ENCODE measurements at places on chromosomes 12 and 14.

- no peak for DNase-seq
Measured at GRCh38 chr12:110862329-110862728, 15.5 kb downstream of the CCDC63 start.

DNA sequence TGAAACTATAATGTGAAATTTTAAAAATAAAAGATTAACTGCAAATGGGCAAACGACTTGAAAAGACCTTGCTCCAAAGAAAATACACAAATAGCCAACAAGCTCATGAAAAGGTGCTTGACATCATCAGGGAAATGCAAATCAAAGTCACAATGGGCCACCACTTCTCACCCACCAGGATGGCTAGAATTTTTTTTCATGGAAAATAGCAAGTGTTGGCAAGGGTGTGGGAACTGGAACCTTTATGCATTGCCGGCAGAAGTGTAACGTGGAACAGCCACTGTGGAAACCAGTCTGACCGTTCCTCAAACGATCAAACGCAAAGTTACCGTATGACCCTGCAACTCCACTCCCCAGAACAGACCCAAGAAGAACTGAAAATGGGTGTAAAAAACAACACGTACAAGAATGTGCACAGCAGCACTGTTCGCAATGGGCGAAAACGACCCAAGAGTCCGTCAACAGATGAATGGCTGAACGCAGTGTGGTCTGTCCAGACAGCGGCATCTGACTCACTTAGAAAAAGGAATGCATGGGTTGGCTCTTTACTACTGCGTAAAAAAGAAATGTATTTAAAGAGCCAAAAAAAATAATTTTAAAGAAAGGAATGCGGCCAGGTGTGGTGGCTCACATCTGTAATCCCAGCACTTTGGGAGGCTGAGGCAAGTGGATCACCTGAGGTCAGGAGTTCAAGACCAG is 40.2 kb downstream of the SCARB1 start:
- no peak for DNase-seq

GRCh38 chr12:538731-539539 is 79.2 kb downstream of the B4GALNT3 start:
- DNase-seq: no peak

DNA sequence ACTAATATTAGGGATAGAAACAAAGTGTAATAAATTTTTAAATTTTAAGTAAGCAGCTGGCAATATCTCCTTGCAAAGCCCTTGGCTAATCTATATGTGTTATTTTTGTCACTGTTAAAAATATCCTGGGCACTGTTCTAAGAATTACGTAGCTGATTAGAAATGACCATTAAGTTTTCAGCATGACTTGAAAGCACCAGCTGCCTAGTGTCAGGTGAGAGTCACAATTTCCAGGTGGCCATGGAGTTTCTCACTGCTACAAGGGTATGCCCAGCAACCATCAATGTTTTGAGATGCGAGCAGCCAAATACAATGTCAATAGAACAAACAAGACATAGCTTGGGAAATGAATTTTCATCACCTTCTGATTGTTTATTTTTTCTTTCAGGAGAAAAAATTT is 23.3 kb upstream of the GYS2 start:
- no peak for DNase-seq

DNA sequence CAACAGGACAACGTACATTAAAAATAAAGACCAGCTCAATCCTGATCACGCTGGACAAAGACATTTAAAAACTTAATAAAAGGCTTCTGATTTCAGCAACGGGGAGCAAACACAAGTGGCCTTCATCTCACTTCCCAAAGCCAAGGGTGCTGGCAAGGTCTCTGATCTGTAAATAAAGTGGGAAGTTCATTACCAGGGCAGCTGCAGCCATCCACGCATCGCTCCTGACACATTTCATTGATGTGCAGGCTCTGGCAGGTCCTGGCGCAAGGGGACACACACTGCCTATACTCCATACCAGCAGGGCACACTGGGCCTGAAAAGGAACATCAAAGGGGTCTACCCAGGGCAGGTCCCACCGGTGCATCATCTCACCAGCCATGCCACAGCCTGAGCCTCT is 51.0 kb downstream of the VWF start:
- no peak for DNase-seq

DNA sequence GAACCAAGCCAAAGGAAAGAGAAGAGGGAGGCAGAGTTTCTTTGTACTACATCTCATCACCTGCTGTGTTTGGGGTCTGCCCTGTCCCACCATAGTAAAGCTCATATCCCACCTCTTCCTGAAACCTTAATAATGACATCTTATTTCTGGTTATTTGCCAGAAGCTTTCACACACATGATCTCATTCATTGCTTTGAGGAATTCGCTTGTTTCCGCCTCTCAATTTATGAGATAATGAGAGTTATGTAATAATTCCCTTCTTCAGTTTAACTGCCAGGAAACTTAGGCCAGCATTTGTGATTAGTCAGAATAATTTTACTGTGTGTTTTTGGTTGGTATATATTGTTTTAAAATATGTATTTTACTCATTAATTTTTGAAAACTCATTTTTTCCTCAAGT is 205.2 kb downstream of the CACNA1C start:
- no peak for DNase-seq

All from H1 (cell line).